ENCODE measurements at places on chromosomes 7 and 10.

DNA sequence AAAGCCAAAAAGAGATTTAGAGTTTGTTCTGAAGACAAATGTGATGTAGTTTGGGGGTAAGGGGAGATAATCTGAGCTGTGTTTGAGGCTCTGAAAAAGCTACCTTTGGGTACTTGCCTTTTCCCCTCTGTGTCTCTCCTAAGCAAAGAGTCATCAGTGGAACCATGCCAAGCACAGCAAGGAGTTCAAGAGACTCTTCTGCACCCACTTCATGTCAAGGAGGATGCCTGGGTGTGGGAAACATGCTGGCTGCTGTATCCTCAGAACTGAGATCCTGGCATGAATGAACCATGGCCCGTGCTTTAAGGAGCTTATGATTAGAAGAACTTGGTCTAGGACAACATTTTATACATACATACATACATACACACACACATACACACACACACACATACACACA, 142.9 kb downstream of the NOC3L start:
- DNase-seq: no peak

- DNase-seq: no peak
Measured at GRCh38 chr10:26837139-26837538, 23.6 kb downstream of the ABI1 start.

- no peak for DNase-seq
Measured at GRCh38 chr7:66250711-66251110, 45.6 kb downstream of the TPST1 start.

- DNase-seq: no peak
Measured at GRCh38 chr7:158001621-158002320, 585.9 kb downstream of the PTPRN2 start.
